ENCODE measurements at places on chromosomes 12 and 14. TPM values are rescaled to one million over a fixed set of nuclear protein-coding genes. Genes with fewer than 3 reads are reported as not detected.

Gene LALBA
- not detected for polyA plus RNA-seq

Gene PYGL
- 46.4 TPM for polyA plus RNA-seq

Gene KRT85
- not detected for polyA plus RNA-seq

Gene OTX2
- not detected for polyA plus RNA-seq

Gene DCN
- polyA plus RNA-seq: 2,499 TPM

Gene ZFHX2
- 1.5 TPM for polyA plus RNA-seq

Gene FOXN4
- not detected for polyA plus RNA-seq

Gene C14orf180
- polyA plus RNA-seq: 7.6 TPM

Gene SLC10A1
- polyA plus RNA-seq: not detected

Gene PIANP
- polyA plus RNA-seq: 3.9 TPM

Gene NT5DC3
- polyA plus RNA-seq: 7.9 TPM

Gene OAS2
- polyA plus RNA-seq: 6.6 TPM

Gene CD27
- polyA plus RNA-seq: 0.99 TPM

Gene SLCO1C1
- 0.79 TPM for polyA plus RNA-seq

Gene PPP1R13B
- 13.7 TPM for polyA plus RNA-seq

Gene CACNA2D4
- 1.4 TPM for polyA plus RNA-seq

Gene NKX2-8
- not detected for polyA plus RNA-seq

Gene SYCP3
- polyA plus RNA-seq: 0.66 TPM

Gene ANO2
- polyA plus RNA-seq: 2.8 TPM

Gene TAS2R20
- polyA plus RNA-seq: 0.56 TPM

Gene HAL
- not detected for polyA plus RNA-seq

Gene SIX1
- 50.1 TPM for polyA plus RNA-seq

Gene CELA1
- not detected for polyA plus RNA-seq

Gene MYO1H
- 0.23 TPM for polyA plus RNA-seq

Gene DAAM1
- 35.7 TPM for polyA plus RNA-seq

Gene STAB2
- 2.6 TPM for polyA plus RNA-seq

Gene KRT75
- polyA plus RNA-seq: not detected

Gene CCDC177
- polyA plus RNA-seq: not detected

Gene CDKN3
- 32.0 TPM for polyA plus RNA-seq

Gene AQP6
- polyA plus RNA-seq: 0.19 TPM

Gene CCDC175
- polyA plus RNA-seq: not detected

Gene TMEM119
- polyA plus RNA-seq: 71.2 TPM

Gene MMP19
- polyA plus RNA-seq: 3.6 TPM

Gene P2RX2
- polyA plus RNA-seq: not detected

Gene IFNG-AS1
- polyA plus RNA-seq: 0.59 TPM

Gene SLCO1B1
- not detected for polyA plus RNA-seq

Gene DNAH10
- polyA plus RNA-seq: 1.0 TPM

Gene GYS2
- polyA plus RNA-seq: not detected

Gene TMEM117
- polyA plus RNA-seq: 8.9 TPM

Gene PDE3A
- 12.9 TPM for polyA plus RNA-seq

Data from muscle of back (tissue), 13 donors.